ENCODE measurements at places on chromosomes 13 and 19.

DNA sequence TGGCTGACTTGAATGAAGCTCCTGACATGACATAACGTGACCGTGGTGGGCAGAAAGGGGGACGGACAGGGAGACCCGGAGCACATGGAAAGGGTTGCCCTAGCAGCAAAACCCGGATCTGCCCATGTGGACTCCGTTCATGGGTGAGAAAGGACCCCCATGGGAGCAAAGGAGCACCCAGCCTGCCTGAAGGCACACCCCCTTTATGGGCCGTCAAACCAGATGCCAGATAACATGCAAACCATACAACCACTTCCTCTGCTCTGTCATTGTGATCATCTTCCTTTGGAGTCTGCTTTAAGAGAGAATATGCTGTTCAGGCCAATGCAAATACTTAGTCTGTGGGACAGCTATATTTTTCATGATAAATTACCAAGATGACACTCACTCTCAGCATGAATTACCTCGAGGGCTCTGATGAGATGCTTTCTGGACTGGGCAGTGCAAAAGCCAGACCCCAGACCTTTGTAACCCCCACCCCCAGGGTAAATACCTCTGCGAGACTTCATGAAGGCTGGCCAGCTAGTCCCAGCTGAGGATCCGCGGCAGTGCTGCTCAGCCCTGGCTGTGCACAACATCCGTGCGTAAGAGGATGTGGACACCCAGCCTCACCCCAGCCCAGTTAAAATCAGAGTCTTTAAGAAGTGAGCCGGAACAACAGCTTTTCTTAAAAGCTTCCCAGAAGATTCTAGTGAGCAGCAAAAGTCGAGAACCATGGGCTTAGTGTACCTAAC lies 126.6 kb downstream of the USP12 start:
- no peak for DNase-seq

DNA sequence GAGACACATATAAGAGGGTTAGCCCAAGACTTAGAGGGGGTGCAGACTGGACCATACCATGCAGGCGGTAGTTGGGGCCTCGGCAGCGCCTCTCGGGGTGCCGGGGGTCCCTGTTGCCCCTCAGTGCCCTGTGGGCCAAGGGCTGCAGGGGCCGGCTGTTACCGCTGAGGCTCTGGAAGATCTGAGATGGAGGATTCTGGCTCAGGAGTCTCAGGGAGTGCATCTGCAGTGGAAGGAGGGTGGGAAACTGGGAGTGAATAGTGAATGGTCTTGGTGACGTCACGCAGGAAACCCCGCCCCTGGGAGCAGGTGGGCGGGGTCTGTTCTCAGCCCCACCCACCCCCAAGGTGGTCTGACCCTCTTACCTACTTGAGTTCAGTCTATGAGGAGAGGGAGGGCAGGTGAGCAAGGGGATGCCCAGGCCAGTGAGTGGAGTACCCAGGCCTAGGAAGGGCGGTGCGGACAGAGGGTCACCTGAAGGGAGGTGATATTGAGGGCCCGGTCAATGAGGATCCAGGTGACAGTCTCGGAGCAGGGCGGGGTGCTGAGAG lies 1.7 kb upstream of the DBP start:
- no peak for DNase-seq

GRCh38 chr13:23617551-23618024 lies 47.4 kb downstream of the TNFRSF19 start:
- no peak for DNase-seq

- no peak for DNase-seq
Observed at GRCh38 chr13:83884141-83884540, 1.9 kb upstream of the SLITRK1 start.

GRCh38 chr19:58326914-58327726 lies at the start of gene ZSCAN22:
ZSCAN22 (plus strand) TSS chr19:58326994; CDS start chr19:58334803, 7,809 bp downstream.
- peak; percentile 95 for DNase-seq

DNA sequence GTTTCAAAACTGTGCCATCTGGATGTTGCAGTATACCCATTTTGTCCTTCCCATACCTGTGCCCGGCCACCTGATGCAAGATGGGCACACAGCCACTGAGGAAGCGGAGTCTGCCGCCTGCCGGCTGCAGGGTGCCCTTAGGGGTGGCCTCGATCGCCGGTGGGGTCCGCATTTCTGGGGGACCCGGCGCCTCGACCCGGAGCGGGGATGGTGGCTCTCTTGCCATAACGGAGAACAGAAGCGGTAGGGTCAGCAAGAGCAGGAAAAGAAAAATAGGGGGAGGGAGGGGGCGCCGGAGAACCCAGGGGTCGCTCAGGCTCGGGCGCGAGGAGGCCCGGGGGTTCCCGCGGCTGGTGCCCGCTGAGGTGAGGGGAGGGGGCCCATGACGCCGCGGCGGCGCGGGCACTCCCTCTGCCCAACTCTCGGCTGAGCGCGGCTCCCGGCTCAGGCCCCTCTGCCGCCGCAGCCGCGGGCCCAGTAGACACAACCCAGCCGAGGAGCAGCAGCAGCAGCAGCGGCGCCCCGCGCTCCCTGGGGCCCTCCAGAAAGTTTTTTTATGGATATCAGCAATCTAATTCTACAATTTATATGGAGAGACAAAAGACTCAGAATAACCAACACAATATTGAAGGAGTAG lies 13.8 kb upstream of the CYP4F2 start:
- no peak for DNase-seq

DNA sequence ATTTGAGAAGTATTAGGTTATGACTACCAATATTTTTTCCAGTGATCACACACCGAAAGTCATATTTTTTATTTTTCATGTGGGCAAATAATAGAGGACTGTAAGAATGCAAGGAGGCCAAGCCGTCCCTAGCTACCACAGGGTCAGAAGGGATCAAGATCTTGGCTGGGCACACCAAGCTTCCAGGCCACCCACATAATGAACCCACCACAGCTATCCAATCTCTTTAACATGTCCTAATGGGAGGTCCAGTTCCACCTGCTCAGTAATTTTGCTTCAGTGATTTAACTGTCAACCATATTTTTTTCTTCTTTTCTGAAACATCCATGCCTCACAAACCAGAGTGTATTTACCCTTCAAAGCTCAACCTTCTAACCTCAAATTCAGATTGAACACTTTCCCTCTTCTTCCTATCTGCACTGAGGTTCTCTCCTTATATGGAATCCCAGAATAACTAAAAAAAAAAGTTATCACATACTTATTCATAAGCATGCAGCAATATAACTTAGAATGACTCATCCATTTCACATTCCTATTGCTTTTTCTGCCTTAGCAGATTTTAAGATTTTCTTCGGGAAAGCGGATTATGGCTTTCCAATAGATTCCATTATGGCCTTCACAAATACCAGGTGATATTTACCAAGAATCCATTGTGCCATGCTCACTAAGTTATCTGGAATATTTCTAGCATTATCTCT lies 12.2 kb downstream of the ARGLU1 start:
- no peak for DNase-seq

GRCh38 chr19:35557539-35558399 lies 5.7 kb downstream of the ATP4A start:
- peak; percentile 60 for DNase-seq

DNA sequence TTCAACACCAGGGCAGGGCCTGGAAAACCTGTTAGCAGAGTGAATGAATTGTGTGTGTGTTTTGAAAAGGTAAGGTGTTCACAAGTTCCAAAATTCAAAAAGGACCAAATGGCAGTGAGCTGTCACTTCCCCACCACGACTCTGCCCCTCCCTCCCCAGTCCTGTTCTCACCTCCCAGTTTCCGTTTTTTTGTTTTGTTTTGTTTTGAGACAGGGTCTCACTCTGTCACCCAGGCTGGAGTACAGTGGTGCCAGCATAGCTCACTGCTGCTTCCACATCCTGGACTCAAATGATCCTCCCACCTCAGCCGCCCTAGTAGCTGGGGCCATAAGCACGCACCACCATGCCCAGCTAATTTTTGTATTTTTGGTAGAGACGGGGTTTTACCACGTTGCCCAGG lies 20.3 kb upstream of the BCL3 start:
- no peak for DNase-seq

Data from stimulated activated effector memory CD8-positive, alpha-beta T cell treated with anti-CD3 and anti-CD28 coated beads, Interleukin-12 subunit alpha, Interleukin-12 subunit beta, amount 100 ng/mL, for 72 hours (primary cell).